ENCODE measurements at places on chromosomes 1 and 21.

DNA sequence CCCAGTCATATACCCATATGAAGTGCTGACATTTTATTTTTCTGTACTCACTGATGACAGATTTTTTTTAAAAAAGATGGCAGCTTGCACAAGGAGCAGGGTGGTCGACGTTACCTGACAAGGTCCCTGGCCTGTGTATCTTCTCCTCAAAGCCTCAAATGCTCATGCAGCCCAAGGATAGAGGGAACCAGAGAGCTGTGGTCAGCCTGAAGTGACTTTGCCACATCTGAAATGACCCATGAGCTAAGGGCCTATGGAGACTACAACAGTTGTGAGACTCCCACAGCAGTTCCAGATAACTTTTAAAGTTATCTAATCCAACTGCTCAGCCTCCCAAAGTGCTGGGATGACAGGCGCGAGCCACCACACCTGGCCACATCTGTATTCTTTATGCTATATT is 131.1 kb downstream of the GLUL start:
- DNase-seq: no peak

- DNase-seq: no peak
Measured at GRCh38 chr1:3625151-3625907, 514 bp downstream of the TPRG1L start.

GRCh38 chr21:26819740-26820324 is 25.4 kb downstream of the ADAMTS1 start:
- no peak for DNase-seq

DNA sequence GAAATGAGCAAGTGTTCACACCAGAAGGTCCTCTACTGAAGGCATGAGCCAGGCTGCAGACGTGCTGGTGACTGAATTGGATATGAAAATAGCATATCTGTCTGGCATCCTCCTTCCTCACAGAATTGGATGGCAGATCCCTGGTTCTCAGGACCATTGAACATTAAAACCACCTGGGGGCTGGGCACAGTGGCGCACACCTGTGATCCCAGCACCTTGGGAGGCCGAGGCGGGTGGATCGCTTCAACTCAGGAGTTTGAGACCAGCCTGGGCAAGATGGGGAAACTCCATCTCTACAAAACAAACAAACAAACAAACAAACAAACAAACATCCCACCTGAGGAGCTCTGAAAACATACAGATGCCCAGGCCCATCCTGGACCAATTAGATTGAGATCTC is 23.4 kb downstream of the TEX35 start:
- no peak for DNase-seq

GRCh38 chr1:155075535-155075934 is 3.1 kb upstream of the EFNA3 start:
- no peak for DNase-seq

DNA sequence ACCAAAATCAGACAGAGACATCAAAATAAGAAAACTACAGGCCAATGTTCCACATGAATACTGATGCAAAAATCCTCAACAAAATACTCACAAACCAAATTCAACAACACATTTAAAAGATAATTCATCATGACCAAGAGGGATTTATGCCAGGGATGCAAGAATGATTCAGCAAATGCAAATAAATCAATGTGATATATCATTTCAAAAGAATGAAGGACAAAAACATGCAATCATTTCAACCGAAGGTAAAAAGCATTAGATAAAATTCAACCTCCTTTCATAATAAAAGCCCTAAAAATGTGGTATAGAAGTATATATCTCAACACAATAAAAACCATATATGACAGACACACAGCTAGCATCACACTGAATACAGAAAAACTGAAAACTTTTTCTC is 81.5 kb upstream of the LYPLAL1 start:
- no peak for DNase-seq

GRCh38 chr1:168420177-168420576 is 123.6 kb downstream of the XCL2 start:
- DNase-seq: no peak

DNA sequence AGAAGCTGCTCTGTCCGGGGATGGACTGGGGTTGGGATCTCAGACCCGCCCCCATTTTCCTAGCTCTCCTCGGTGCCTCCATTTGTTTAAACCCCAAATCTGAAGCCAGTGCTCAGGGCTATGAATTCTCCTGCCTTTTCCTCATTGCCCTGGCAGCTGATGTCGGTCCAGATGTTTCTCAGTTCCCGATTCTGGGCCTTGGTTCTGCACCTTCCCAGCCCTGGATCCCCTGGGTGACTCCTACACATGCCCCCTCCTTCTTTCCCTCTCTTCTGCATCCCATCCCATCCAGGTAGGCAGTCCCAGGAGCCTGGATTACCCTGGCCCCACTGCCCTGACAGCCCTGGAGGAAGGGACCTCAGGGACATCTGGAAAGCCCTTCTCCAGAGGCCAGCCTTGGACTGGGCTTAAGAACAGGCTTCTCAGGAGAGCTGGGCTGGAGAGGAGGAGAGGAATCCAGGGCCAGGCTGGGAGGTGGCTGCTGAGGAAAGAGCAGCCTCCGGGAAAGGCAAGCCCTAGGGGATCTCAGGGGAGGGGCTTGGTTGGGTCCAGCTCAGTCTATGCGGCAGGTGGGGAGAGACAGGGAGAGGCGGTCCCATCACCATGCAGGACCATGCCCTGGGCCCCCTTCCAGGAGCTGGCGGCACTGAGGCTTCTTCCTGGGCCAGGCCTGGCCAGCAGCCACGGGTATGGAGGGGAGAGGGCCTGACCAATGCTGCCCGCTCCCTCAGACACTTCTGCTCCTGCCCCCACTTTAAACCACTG is 6.8 kb upstream of the EPS8L3 start:
- no peak for DNase-seq

DNA sequence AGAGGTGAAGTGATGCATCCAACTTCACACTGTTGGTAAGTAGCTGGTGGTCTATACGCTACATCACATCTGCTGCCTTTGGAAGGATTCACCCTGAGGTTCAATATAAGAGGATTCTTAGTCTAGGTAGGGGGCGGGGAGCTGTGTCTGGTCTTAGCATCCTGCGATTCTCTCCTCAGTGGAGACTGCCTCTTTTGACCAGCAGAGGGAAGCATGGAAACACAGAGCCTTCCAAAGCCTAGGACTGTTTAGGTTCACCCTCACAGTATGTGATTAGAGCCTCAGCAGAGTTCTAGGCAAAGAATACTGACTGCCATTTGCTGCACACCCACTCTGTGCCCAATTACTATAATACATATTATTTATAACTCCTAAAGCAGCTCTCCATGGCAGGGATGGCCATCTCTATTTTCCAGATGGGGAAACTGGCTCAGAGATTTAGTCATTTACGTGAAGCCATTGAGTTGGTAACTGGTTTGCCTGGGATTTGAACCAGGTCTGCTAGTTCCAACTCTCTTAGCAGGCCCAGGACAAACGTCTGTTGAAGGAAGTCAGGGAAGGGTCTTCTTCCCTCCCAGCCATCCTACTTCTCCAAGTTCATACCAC is 28.9 kb upstream of the EFCAB14 start:
- DNase-seq: no peak

DNA sequence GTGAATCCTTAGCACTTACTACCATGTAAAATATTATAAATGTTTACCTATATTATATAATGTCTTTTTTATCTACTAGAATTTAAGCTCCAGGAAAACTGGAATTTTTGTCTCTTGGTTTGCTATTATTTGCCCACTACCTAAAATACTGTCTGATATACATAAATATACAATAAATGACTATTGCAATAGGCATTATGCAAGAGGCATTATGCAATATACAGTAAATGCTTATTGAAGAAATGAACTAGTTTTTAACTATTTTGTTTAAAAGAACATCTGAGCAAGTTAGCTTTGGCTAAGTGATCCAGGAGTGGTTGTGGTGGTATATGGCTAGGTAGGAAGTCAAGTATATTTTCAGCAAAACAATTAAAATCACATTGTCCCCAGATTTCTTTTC is 640.2 kb upstream of the PKN2 start:
- DNase-seq: no peak

Data from stimulated activated CD8-positive, alpha-beta memory T cell treated with anti-CD3 and anti-CD28 coated beads, Interleukin-15, amount 100 ng/mL, for 24 hours (primary cell).